ENCODE measurements at places on chromosomes 7 and 10.

- DNase-seq, result no peak
Observed at GRCh38 chr7:47914717-47915615, 33.3 kb downstream of the PKD1L1 start.

DNA sequence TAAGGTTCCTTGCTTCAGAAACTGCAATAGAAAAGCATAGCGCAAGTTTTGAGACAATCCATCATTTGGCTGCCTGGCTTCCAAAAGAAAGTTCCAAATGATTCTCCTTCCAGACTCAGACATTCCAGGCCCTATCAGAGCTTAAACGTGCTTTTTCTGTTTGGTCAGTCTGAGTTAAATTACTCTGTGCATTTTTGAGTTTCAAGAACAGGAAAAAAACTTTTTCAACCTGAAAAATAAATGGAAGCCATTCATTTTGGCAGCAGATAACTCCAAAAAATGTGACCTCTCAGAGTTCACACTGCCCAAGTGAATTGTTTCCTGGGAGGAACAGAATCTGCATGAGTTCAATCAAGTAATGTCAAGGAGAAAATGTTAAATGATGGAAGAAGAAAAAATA is 354.2 kb downstream of the CXCL12 start:
- no peak for DNase-seq

- DNase-seq, result peak; percentile 35
Observed at GRCh38 chr10:71999360-72000072, 35.3 kb downstream of the CHST3 start.

GRCh38 chr7:28003408-28003807 is 177.2 kb downstream of the JAZF1 start:
- no peak for DNase-seq

DNA sequence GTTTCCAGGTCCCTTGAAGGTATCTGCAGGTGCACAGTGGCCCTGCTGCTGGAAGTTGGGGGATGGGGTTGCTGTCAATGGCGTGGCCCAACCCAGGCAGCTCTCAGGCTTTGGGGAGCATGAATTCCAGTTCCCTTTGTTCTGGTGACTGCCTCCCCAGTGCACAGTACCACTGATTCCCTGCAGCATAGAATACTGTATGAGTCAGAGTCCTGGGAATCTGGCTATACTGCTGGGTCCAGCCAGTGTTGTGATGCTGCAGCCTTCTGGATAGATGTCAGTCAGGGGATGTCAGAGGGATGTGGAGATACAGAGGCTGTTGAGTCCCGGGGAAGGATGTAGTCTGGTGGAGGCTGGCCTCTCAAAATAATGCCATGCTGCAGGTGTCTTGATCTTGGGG is 99.3 kb downstream of the LANCL2 start:
- DNase-seq, result no peak

- DNase-seq, result no peak
Observed at GRCh38 chr10:131743190-131744151, 157.3 kb upstream of the PPP2R2D start.

DNA sequence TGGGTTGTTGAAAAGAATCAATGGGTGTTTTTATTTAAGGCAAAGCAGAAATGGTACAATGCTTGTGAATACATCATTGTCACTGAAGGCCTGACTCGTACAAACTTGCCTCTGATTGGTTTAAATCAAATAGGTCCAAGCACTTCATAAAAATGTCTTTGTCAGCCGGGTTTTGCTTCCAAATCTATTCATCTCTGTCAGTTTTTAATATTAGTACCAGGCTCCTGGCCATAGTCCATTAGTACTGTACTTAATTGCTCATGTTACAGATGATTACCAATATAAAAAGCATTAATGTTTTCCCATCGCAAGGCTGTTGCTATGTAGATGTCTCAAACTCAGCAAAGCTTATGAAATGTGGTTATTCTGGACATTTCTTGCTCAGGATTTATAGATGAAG is 171.9 kb downstream of the ARID5B start:
- DNase-seq, result no peak
